Liver (tissue), 10 donors: ENCODE measurements at places on chromosomes 3 and 15.

- peak; percentile 34 for DNase-seq
These were observed 16.9 kb downstream of the NR2F2 start for GRCh38 chr15:96347181-96348111.

DNA sequence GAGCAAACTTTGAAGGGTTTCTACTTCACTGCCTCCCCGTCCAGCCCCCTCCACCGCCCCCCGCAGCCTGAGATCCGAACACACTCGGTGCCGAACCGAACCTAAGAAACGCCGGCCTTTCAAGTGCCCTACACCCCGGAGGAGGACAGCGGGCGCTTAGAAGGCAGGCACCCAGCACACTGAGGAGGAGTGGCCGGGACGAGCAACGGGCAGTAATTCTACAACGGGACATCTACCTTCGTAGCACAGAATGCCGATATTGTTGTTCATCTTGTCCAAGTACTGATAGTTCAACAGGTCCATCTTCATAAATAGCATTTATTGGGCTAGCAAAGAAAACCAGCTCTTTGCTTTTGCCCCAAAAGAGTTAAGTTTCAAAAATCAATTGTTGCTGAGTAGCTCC is 513 bp downstream of the VGLL4 start:
- peak; percentile 60 for DNase-seq

GRCh38 chr3:139732729-139733128 is 55.0 kb upstream of the NMNAT3 start:
- DNase-seq, result no peak

- no peak for DNase-seq
These were observed 11.7 kb downstream of the ARHGEF26 start for GRCh38 chr3:154132777-154133375.

- no peak for DNase-seq
These were observed 162.0 kb downstream of the IMPG2 start for GRCh38 chr3:101158374-101158773.

GRCh38 chr3:132317229-132317948 is at the start of gene ACP3:
ACP3 (plus strand) TSS chr3:132317407; CDS start chr3:132317457, 50 bp downstream.
- no peak for DNase-seq

GRCh38 chr15:82931221-82931620 is 21.3 kb downstream of the HOMER2 start:
- no peak for DNase-seq

DNA sequence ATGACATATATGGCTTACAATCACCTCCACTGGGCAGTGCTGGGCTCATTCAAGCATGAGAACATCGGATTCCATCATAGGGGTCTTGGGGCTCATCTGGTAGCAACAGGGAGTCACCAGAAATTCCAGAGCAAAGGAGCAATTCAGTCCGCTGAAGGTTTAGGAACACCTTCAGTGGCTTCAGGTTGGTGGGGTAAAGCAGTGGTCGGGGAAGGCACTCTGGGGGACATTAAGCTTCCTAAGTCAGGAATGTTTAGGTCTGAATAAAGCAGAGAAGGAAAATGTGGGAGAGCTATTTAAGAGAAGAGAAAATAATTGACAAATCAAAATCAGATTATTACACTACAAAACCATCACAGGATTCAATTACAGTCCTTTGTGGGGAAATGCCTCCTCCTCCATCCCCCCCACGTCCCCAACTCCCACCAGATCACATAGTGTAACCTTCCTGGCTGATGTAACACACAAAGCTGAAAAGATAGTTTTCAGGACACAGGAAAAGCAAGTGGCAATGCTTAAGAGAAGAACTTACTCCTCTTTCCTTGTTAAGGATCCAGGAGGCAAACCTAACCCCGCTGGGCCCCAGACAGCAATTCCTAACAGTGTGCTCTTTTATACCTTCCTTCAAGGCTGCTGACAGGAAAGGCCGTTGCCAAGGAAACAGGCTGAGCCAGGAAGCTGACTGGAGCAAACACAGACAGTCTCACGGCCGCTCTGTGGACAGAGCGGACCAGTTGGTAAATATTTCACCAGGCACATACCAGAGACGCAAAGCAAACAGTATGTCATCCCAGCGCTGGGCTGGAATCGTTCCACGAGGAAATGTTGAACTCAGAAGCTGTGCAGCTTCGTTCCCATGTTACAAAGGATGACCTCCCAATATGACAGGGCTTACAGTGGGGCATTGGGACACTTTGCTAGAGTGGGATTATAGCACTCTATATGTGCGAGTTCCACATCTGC is 57.5 kb upstream of the LMCD1 start:
- peak; percentile 70 for DNase-seq

GRCh38 chr15:39786447-39787056 is 3.9 kb upstream of the FSIP1 start:
- no peak for DNase-seq
